ENCODE measurements at places on chromosomes 7 and 10. TPM values are rescaled to one million over a fixed set of nuclear protein-coding genes. Genes with fewer than 3 reads are reported as not detected.

GRCh38 chr7:93719546-93719945 is 145.0 kb upstream of the CALCR start:
- no peaks in the 10 kb centered on the region for H3K4me1 ChIP-seq
- DNase-seq, result no peak
- H3K27me3 ChIP-seq, result no peaks in the 10 kb centered on the region
- H3K4me3 ChIP-seq, result no peak overlapping the region

GRCh38 chr10:4606856-4607636 is 219.0 kb upstream of the AKR1E2 start:
- H3K4me1 ChIP-seq, result no peaks in the 10 kb centered on the region
- no peak overlapping the region for H3K27ac ChIP-seq
- H3K4me3 ChIP-seq, result no peak overlapping the region

DNA sequence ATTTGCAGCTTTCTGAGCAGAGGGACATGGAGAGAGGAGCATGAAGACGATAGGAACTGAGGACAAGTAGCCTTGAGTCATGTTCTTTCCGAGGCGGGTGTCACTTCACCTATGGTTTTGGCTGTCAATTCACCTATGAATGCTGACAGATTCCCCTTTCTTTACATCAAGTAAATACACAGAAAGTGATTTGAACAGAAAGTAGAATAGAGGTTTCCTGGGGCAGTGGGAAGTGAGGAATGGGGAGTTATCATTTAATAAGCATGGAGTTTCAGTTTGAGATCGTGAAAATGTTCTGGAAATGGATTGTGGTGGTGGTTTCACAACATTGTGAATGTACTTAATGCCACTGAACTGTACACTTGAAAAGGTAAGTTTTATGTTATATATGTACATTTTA is 138.4 kb upstream of the MDFIC start:
- H3K27ac ChIP-seq, result no peak overlapping the region
- no peak for DNase-seq
- H3K27me3 ChIP-seq, result no peaks in the 10 kb centered on the region

DNA sequence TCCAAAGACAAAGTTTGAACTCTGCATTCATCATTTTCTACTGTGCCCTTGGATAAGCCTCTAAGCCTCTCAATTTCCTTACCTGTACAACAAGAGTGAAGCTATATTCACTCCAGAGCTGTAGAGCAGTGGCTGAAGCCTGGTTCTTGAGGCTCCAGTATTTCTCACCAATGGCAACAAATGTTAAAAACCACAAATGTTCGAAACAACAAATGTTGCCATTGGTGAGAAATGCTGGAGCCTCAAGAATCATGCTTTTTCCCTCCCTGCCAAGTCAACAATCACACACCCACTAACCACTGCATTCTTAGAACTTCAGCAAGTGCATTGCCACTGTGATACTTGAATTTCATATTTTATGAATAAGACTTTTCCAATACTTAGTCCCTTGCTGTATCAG is 237.9 kb downstream of the TMEM26 start:
- H3K36me3 ChIP-seq, result no peaks in the 10 kb centered on the region
- no peaks in the 10 kb centered on the region for H3K27me3 ChIP-seq
- no peaks in the 10 kb centered on the region for H3K4me1 ChIP-seq

- H3K27me3 ChIP-seq, result no peaks in the 10 kb centered on the region
- H3K27ac ChIP-seq, result peak overlapping the region; percentile 44
- H3K36me3 ChIP-seq, result no peaks in the 10 kb centered on the region
- peaks cover 26% of the 10 kb centered on the region for H3K4me1 ChIP-seq
Observed at GRCh38 chr10:4519658-4520402, 306.2 kb upstream of the AKR1E2 start.

- H3K27me3 ChIP-seq, result no peaks in the 10 kb centered on the region
- H3K36me3 ChIP-seq, result no peaks in the 10 kb centered on the region
- H3K4me3 ChIP-seq, result no peak overlapping the region
Observed at GRCh38 chr7:27419581-27420177, 177.1 kb downstream of the EVX1 start.

GRCh38 chr10:43778571-43778970 is 129.9 kb upstream of the ZNF32 start:
- H3K4me3 ChIP-seq, result no peak overlapping the region
- no peak overlapping the region for H3K27ac ChIP-seq
- H3K36me3 ChIP-seq, result no peaks in the 10 kb centered on the region

GRCh38 chr10:178723-179122 is 43.5 kb downstream of the ZMYND11 start:
- H3K36me3 ChIP-seq, result peaks cover 21% of the 10 kb centered on the region
- no peak overlapping the region for H3K4me3 ChIP-seq
- H3K27me3 ChIP-seq, result no peaks in the 10 kb centered on the region
- no peaks in the 10 kb centered on the region for H3K4me1 ChIP-seq
- no peak for DNase-seq
- no peak overlapping the region for H3K27ac ChIP-seq

GRCh38 chr10:75375838-75376237 is 25.7 kb downstream of the ZNF503 start:
- peaks cover 26% of the 10 kb centered on the region for H3K4me1 ChIP-seq
- H3K36me3 ChIP-seq, result no peaks in the 10 kb centered on the region
- peak overlapping the region; percentile 81 for H3K27ac ChIP-seq
- H3K27me3 ChIP-seq, result no peaks in the 10 kb centered on the region
- no peak overlapping the region for H3K4me3 ChIP-seq
- peak; percentile 75 for DNase-seq

DNA sequence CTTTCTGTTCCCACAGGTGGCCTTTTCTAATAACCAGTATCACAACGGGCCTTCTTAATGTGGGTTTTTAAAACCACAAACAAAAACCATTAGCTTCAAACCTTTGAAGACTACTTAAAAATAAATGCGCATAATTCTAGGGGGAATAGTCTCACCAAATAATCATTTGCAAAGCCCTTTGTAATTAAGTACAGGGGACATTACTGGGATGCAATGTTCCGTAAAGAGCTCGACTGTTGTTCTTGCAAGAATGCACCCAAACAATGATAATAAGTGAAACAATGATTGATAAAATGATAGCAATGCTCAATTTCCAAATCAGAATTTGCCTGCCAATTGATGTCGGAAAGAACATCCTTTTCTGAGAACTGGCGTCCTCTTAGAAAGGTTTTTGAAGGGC is 589.1 kb upstream of the ADARB2 start:
- no peaks in the 10 kb centered on the region for H3K27me3 ChIP-seq
- H3K27ac ChIP-seq, result no peak overlapping the region
- H3K36me3 ChIP-seq, result no peaks in the 10 kb centered on the region
- no peaks in the 10 kb centered on the region for H3K4me1 ChIP-seq

- H3K36me3 ChIP-seq, result no peaks in the 10 kb centered on the region
- H3K27me3 ChIP-seq, result no peaks in the 10 kb centered on the region
- no peak for DNase-seq
- no peak overlapping the region for H3K4me3 ChIP-seq
- no peaks in the 10 kb centered on the region for H3K4me1 ChIP-seq
- no peak overlapping the region for H3K27ac ChIP-seq
Observed at GRCh38 chr10:56604624-56605023, 243.6 kb upstream of the ZWINT start.

GRCh38 chr7:131642429-131642828 is 86.0 kb upstream of the PODXL start:
- H3K27ac ChIP-seq, result no peak overlapping the region
- no peak for DNase-seq
- no peak overlapping the region for H3K4me3 ChIP-seq
- H3K36me3 ChIP-seq, result no peaks in the 10 kb centered on the region
- H3K27me3 ChIP-seq, result no peaks in the 10 kb centered on the region

DNA sequence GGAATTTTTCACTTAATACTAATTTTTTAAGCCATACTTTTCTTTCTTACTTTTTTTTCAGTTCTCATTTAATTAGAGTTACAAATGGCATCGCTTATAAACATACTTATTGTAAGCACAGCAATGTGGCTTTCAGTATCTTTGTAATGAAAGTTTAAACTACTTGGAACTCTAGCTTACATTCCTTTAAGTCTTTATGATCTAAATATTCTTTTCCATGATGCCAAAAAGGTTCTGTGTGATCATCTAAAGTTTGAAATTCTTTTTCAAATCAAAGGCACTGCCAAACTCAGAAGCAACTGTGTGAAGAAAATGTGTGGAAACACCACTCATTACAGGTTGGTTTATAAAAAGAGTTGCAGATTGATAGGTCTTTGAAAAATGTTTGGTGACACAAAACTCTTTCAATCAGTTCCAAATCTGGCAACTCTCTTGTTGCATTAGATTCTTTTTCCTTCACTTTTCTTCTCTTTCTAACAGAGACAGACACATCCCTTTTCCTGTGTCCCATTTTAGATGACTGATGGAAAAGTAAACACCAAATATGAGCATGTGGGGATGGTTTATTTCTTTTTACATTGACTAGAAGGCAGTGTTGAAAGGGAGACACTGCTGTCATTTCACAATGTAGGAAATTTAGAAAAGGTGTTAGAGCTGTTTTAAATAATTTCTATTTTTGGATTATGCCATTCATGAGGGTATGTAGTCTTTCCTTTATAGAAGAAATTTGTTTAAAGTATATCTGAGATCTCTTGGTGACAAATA is 392.3 kb downstream of the SUGCT start:
- H3K4me3 ChIP-seq, result no peak overlapping the region
- no peaks in the 10 kb centered on the region for H3K27me3 ChIP-seq
- H3K4me1 ChIP-seq, result no peaks in the 10 kb centered on the region
- no peak for DNase-seq
- H3K36me3 ChIP-seq, result no peaks in the 10 kb centered on the region

GRCh38 chr7:101845974-101846373 is 28.5 kb downstream of the CUX1 start:
- no peak overlapping the region for H3K4me3 ChIP-seq
- DNase-seq, result no peak
- H3K27me3 ChIP-seq, result no peaks in the 10 kb centered on the region
- H3K36me3 ChIP-seq, result no peaks in the 10 kb centered on the region
- H3K27ac ChIP-seq, result no peak overlapping the region

- H3K4me3 ChIP-seq, result no peak overlapping the region
- no peaks in the 10 kb centered on the region for H3K4me1 ChIP-seq
- DNase-seq, result no peak
- no peak overlapping the region for H3K27ac ChIP-seq
Observed at GRCh38 chr7:54995610-54996363, 23.0 kb upstream of the EGFR start.

GRCh38 chr10:94420998-94421528 is 18.7 kb downstream of the TBC1D12 start:
- no peak for DNase-seq
- H3K36me3 ChIP-seq, result no peaks in the 10 kb centered on the region
- H3K27ac ChIP-seq, result no peak overlapping the region
- H3K4me1 ChIP-seq, result no peaks in the 10 kb centered on the region

DNA sequence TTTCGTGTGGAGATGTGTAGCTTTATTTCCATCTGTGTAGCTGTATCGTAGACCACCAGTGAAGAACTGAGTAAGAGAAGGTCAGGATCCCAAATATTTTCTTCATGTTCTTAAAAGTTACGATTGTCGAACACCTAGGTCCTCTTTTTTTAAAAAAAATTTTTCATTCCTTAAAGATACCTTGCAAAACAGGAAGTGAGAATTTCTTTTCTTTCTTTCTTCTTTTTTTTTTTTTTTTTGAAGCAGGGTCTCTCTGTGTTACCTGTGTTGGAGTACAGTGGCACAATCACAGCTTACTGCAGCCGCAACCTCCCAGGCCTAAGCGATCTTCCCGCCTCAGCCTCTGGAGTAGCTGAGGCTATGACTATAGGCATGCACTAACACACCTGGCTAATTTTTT is 60.8 kb downstream of the PHTF2 start:
- H3K4me1 ChIP-seq, result no peaks in the 10 kb centered on the region
- H3K4me3 ChIP-seq, result no peak overlapping the region
- DNase-seq, result no peak
- peaks cover 14% of the 10 kb centered on the region for H3K36me3 ChIP-seq
- H3K27me3 ChIP-seq, result no peaks in the 10 kb centered on the region
- H3K27ac ChIP-seq, result no peak overlapping the region

- H3K36me3 ChIP-seq, result no peaks in the 10 kb centered on the region
- no peak overlapping the region for H3K4me3 ChIP-seq
- DNase-seq, result no peak
Observed at GRCh38 chr10:77325233-77325537, 312.4 kb downstream of the KCNMA1 start.

DNA sequence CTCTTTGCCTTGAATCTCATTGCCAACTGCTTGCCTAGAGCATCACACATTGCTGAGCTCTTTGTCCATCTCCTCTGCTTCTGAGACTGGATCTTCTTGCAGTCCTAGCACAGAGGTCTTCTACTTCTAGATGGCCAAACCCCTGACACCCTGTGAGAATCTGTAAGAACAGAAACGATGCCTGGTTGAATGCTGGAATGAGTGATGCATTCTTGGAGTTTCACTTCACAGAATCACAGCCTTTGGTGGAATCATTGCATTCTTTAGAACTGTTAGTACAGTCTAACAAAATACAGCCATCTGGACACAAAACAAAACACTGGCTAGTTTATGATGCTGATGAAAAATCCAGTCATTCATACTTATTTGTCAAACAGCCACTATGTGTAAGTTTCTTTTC is 141.7 kb upstream of the ITGB1 start:
- H3K36me3 ChIP-seq, result no peaks in the 10 kb centered on the region
- DNase-seq, result no peak
- H3K4me1 ChIP-seq, result no peaks in the 10 kb centered on the region
- H3K27ac ChIP-seq, result no peak overlapping the region
- no peaks in the 10 kb centered on the region for H3K27me3 ChIP-seq

DNA sequence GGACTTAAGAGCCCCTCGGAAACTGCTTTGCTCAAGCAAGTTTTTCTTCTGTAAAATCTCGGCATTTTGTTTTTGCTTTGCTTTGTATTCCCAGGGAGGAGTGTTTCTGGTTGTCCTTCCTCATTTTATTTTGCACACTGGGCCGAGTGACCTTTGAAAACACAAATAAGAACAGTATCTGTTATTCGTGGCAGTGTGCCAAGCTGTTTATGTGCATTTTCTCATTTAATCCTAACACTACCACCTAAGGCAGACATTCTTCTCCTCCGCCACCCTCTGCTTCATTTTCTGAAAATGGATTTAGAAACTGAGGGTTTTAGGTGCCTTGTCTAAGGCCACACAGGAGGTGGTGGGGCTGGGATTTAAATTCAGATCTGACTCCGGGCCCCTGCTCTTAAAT is 218.5 kb downstream of the TCF7L2 start:
- no peak overlapping the region for H3K4me3 ChIP-seq
- H3K36me3 ChIP-seq, result peaks cover 21% of the 10 kb centered on the region
- H3K27me3 ChIP-seq, result no peaks in the 10 kb centered on the region
- H3K4me1 ChIP-seq, result peaks cover 29% of the 10 kb centered on the region
- DNase-seq, result no peak

GRCh38 chr10:120942806-120943413 is 91.7 kb downstream of the WDR11 start:
- H3K27me3 ChIP-seq, result peaks cover 7% of the 10 kb centered on the region
- peaks cover 2% of the 10 kb centered on the region for H3K4me1 ChIP-seq
- no peak overlapping the region for H3K4me3 ChIP-seq

The ADRA2A gene
- polyA plus RNA-seq, result not detected

The FOXI2 gene
- not detected for polyA plus RNA-seq

The STAG3 gene
- 0.99 TPM for polyA plus RNA-seq

The NCOA4 gene
- 853 TPM for polyA plus RNA-seq

The MYO1G gene
- polyA plus RNA-seq, result 314 TPM

The TMED4 gene
- polyA plus RNA-seq, result 80.6 TPM

The GPR22 gene
- polyA plus RNA-seq, result 0.18 TPM

The TFR2 gene
- not detected for polyA plus RNA-seq

The ANKMY2 gene
- 7.5 TPM for polyA plus RNA-seq

The AGMO gene
- not detected for polyA plus RNA-seq

The SEMA4G gene
- polyA plus RNA-seq, result not detected

The ZNF3 gene
- polyA plus RNA-seq, result 13.4 TPM

The ATRNL1 gene
- not detected for polyA plus RNA-seq

The GHITM gene
- 312 TPM for polyA plus RNA-seq

The MRLN gene
- not detected for polyA plus RNA-seq

Measured in CD14-positive monocyte (primary cell).